ENCODE measurements at places on chromosomes 12 and 14.

- no peak for DNase-seq
These were observed 2.7 kb downstream of the SPRYD3 start for GRCh38 chr12:53076461-53076860.

DNA sequence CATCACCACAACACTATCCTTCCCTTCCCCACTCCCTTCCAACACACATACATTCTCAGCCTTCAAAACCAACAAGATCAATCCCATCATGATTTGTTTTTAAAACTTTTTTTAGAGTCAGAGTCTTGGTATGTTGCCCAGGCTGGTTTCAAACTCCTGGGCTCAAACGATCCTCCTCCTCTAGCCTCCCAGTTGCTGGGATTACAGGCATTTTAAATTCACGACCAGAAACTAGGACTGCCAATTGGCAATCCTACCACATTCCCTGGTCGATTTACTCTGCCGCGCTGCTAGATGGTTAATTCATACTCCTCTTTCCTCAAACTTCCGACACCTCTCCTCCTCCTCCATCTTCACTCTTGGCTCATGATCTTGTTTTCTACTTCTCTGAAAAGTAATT, 37.5 kb upstream of the TMCC3 start:
- no peak for DNase-seq

GRCh38 chr12:102479099-102479885, 1.1 kb downstream of the IGF1 start:
- no peak for DNase-seq

DNA sequence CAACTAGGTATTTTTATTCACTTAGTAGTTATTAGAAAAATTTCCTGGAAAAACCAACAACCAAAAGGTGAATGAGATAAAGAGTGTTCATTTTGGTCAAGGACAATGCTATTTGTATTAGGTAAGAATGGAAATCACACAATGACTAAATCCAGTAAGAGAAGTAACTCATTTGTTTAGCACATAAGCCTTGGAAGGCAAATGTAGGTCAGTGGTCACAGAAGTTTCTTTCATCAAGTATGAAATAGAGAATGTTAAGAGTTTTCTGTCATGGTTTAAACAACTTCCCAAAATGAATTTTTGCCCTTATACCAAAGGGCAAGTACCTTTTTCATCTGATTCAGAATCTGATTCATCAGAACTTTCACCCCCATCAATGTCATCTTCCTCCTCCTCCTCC, 101.7 kb downstream of the KIF21A start:
- DNase-seq, result peak; percentile 41

GRCh38 chr12:65536876-65537681, 258.6 kb downstream of the MSRB3 start:
- no peak for DNase-seq

- DNase-seq, result no peak
These were observed 33.9 kb upstream of the TSPAN8 start for GRCh38 chr12:71191509-71192196.

- DNase-seq, result no peak
These were observed 99.8 kb downstream of the METTL25 start for GRCh38 chr12:82458101-82458500.

GRCh38 chr12:91182636-91183455, at the start of gene DCN:
DCN (minus strand) TSS chr12:91182817; CDS start chr12:91178552, 4,265 bp downstream.
- no peak for DNase-seq

GRCh38 chr14:62592877-62593276, 452.4 kb downstream of the KCNH5 start:
- DNase-seq, result no peak

DNA sequence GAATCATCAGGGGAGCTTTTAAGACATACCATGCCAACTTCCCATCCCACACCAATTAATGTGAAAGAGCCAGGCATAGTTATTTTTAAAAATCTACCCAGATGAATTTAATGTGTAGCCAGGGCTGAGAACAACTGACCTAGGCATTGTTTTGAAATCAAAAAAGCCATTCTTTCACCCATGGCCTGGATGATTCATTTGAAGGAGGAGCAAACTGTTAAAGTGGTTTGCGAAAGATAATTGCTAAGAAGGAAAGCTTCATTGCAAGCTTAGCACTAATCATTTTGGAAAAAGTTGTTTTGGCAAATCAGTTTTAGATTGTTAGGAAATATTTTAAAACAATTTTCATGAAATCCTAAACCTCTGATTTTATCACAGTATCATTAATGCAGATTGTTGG, 2.1 kb upstream of the GTSF1 start:
- no peak for DNase-seq

Measured in activated CD4-positive, alpha-beta T cell treated with anti-CD3 and anti-CD28 coated beads, Interleukin-10, Interleukin-2, amounts not matched to agents 100 ng/mL and 50 ng/mL, durations not matched to agents 16 hours and 8 hours (primary cell).